8988T (cell line): ENCODE measurements at places on chromosomes 6 and 20.

DNA sequence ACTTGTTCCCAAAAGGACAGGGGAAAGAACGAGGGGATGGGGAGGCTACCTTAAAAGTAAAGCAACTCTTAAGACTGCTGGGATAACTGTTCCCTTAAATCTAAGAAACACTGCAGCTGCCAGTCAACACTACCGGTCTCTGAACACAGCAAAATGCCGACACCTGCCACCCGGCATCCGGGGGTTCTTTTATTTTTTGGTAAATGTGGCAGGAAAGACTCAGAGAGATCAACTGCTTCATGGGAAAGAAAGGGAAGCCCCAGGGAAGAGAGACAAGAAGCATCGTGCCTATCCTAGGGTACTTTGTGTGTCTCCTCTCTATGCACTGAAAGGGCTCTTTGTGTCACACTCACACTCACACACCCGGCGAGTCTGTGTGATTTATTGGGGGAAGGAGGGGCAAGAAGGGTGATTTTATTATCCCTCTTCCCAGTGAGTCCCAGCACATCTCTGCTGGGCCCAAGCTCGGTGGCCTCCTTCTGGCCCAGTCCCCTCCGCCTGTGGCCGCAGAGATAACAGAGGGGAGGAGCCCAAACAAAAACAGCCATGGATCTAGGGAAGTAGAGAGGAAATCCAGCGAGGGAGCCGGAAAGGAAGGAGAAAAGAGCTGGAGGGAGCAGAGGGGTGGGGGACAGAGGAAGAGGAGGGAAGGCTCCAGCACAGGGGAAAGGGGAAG, 1.4 kb downstream of the FYN start:
- peak; percentile 37 for DNase-seq

GRCh38 chr6:159756508-159756907, 5.3 kb upstream of the ACAT2 start:
- DNase-seq: no peak

- DNase-seq: no peak
These were observed 65.8 kb upstream of the THEMIS start for GRCh38 chr6:127966616-127967015.

- DNase-seq: no peak
These were observed 183.9 kb downstream of the SYNDIG1 start for GRCh38 chr20:24653306-24653705.

GRCh38 chr20:62461157-62461556, 14.6 kb downstream of the GATA5 start:
- DNase-seq: no peak

GRCh38 chr20:3727401-3728021, 5.0 kb upstream of the HSPA12B start:
- DNase-seq: no peak

DNA sequence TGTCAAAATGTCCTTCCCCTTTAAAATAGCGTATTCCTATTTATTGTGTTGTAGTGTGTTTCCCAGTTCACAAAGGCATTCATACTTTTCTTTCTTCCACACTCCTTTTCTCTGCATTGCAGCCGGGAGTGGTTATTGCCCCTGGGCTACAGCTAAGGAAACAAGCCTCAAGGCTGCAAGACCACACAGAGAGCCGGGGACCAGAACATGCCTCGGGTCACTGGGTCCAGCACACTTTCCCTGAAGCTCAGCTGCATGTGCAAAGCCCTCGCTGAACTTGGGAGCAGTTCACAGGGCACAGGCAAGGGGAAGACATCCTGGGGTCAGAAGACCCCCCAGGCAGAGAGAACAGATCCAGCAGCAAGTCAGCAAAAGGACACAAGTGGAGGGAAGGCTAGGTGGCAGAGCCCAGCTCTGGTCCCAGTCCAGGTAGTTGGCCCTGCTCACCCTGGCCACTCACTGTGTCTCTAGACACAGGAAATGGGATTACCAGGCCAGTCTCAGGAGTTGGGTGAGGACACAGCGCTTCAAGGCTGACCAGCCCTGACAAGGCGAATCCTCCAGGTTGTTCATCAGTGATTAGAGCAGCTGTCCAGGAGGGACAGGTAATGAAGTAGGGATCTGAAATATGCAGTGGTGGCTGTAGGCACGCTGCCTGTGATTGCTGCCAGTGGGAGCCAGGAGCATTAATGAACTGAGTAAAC, 118.2 kb downstream of the CD83 start:
- DNase-seq: no peak

GRCh38 chr6:38498805-38499445, 140.8 kb downstream of the BTBD9 start:
- DNase-seq: no peak

DNA sequence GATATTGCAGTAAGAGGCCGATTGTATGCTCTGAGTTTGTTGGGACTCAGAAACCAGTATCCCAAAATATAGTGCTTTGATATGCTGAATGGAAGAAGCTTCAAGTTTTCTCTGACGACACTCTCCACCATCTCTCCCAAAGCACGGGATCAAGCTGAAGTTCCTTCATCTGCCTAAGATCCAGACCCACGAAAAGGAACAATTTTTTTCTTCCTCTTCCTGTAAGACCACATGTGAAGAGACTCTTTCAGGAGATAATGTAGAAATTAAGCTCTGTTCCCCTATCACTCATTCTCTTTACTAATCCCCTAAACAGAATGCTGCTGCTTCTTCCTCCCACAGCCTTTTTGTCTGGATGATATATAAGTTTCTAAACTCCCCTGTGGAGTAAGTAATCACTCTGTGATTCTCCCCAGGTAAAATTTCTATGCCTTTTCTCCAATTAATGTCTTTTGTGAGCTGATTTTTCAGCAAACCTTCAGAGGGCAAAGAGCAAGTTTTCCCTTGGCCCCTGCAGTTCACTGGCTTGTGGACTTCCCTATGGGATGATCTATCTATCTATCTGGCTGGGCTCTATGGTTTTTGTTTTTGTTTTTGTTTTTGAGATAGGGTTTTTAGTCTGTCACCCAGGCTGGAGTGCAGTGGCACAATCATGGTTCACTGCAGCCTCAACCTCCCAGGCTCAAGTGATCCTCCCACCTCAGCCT, 13.5 kb upstream of the PNRC1 start:
- no peak for DNase-seq

- DNase-seq: no peak
These were observed 25.7 kb downstream of the CFAP61 start for GRCh38 chr20:20078041-20078440.

DNA sequence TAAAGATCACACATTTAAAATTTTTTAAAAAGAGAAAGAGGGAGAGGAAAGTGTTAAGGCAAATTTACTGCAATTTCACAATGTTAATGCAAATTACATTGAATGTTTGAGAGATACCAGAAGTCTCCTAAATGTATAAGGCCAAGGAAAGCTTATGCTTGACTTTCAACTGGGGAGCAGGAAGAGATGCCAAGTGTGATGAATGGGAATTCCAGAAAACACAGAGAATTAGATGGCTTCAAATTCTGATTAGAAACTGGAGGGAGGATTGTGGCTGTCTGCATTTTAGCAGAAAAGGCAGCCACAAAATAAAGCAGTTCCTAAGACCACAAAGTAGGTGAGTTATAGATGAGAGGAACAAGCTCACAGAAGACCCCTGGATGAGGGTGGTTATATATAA, 328.3 kb upstream of the CITED2 start:
- no peak for DNase-seq

DNA sequence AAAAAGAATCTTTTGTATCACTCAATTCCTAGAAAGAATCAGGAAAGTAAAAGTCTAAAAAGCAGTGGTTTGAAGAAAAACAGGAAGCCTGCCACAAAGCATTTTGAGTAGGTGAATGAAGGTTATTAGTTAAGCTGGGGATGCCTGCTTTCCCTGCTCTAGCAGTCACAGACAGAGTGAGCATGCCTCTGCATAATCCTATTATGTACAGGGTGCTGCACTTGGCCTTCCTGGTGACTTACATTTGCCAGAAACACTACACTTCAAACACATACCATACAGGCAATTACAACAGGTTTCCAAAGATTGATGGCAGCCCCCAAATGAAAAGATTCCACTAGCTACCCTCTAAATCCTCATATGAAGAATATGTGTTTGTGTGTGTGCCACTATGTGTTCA, 130.8 kb downstream of the TPBG start:
- no peak for DNase-seq

- no peak for DNase-seq
These were observed 559.8 kb downstream of the QKI start for GRCh38 chr6:163974322-163974721.

- no peak for DNase-seq
These were observed 977 bp downstream of the TNXB start for GRCh38 chr6:32108094-32108627.

DNA sequence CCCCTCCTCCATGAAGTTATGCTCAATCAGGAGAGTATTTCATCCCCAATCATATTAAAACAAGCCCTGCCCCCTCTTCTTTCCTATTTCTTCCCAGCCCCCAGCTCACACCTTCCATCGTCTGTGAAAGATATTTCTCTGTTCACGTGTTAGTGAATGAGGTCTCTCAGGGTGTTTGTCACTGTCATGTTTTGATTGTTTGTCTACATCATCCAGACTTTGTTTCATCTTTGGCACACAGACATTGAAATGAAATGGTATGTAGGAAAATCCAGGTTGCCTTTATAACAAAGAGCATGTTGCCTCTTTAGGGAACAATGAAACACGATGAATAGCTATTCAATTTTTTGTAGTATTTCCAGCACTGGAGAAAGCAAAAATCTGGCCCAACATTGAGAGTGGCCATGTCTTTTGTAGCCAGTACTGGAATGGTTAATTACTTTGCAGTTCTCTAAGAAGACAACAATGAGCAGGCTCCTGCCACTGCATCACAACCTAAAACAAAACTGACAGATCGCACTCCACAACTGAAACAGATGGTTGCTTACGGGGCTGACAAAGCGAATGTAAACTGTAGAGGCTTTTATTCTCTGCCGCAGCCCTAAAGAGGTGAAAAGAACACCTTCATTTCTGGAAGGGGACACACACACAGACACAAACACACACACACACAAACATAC, 543.6 kb upstream of the CITED2 start:
- DNase-seq: no peak

DNA sequence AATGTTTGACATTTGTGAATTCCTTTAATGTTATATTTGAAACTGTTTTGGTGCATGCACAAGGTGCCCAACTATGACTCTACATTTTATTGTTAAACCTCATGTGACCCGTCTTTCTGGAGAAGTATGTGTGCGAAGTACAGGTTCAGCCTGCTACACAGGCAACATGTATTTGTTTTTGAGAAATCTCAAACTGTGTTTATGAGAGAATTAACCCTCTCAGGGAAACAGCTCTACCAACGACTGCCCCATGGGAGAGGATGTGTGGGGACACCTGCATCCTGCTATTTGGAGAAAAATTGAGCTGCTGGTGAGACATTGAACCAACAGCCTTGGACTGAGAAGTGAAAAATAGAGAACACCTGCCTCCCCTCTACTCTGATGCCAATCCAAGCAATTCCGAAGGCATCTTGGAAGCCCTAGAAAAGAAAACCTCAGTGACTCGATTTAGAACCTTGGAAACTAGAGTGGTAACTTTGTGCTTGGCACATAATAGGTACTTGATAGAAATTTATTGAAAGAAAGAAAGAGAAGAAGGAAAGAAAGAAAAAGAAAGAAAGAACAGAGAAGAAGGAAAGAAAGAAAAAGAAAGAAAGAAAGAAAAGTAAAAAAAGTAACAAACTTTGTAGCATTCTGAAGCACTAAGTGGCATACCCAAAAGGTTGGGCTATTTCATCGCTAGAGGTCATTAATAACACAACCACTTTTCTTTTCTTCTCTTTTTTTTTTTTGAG, 2.9 kb upstream of the AKAP12 start:
- no peak for DNase-seq

- no peak for DNase-seq
These were observed 350.5 kb downstream of the ZFAND3 start for GRCh38 chr6:38169977-38170526.

- DNase-seq: no peak
These were observed 201.2 kb downstream of the FOXA2 start for GRCh38 chr20:22383156-22383555.

DNA sequence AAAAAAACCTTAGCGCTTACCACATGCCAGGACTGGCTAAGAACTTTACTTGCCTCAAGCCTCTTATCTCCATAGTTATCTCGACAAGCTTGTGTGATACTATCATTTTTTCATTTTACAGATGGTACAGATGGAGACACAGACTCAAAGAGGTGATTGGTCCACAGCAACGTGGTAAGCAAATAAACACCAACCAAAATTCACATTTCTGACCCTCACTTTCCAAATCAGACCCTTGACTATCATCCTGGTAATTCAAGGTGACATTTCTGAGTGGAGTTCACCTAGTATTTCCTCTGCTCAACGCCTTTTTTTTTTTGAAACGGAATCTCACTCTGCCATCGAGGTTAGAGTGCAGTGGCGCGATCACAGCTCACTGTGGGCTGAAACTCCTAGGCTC, 25.9 kb upstream of the ILRUN start:
- DNase-seq: no peak

- no peak for DNase-seq
These were observed 21.2 kb upstream of the HLA-DQA1 start for GRCh38 chr6:32615885-32616532.

DNA sequence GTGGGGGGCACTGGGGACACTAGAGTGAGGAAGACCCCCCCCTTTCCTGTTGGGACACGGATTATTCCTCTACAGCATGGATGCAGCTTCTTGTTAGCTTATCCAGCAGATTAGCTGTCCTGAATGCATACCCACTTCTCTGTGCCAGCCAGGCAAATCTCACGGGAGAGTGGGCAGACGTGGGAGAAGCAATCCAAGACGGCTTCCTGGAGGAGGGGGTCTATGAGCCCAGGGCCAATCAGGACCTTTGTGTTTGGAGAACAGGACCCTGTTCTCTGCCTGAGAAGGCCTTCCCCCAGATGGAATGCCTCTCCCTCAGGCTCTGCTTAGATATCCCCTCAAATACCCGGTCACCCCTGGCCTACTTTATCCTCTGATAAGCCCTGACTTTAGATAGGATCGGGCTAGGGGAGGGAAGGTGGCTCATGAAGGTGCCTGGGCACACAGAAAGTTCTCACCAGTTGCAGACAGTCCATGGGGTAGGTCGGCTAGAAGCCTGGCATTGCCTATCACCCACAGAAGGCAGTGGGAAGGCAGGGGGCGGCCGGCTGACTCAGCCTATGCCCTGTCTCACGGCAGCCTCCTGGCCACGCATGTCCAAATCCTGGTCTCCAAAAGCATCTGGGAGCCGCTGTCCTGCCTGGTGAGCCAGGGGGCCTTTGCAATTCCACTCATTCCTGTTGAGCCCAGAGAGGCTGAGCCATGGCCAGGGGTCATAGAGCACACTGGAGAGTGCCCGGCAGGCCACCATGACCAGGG, 34.7 kb downstream of the SUN5 start:
- no peak for DNase-seq
